Sigmoid colon (tissue), 7 donors: ENCODE measurements at places on chromosomes 3 and 15. TPM values are rescaled to one million over a fixed set of nuclear protein-coding genes. Genes with fewer than 3 reads are reported as not detected.

DNA sequence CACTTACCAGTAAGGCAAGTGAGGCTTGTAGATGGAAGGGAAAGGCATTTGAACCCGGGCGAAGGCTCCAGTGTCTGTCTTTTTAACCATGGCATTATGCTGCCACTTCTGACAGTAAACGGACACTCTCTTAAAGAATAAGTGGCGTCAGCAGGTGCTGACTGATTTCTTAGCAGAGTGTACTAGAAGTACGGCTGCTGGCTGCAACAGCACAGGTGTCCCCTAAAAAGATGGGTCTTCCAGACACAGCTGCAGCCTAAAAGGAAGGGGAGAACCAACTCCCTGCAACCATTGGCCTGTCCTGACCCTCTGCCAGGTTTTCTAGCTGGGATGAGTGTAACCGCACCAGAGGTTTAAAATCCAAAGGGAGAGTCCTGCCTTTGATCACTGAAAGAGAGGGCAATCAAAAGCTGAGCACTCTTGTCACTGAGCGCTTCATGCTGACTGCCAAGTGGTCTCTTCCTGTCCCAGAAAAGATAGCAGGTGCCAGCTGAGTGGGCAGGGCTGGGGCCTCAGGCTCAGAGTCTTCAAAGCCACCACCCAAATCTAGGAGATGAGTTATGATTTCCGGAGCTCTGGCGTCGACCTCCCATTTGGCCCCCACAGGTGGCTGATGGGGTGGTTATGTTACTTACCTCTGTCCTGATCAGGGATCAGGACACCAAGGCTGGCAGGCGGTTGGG, 255.8 kb downstream of the SLCO3A1 start:
- H3K36me3 ChIP-seq: no peaks in the 10 kb centered on the region
- no peak overlapping the region for H3K27ac ChIP-seq
- no peak overlapping the region for H3K4me3 ChIP-seq
- no peaks in the 10 kb centered on the region for H3K27me3 ChIP-seq
- H3K4me1 ChIP-seq: no peaks in the 10 kb centered on the region

DNA sequence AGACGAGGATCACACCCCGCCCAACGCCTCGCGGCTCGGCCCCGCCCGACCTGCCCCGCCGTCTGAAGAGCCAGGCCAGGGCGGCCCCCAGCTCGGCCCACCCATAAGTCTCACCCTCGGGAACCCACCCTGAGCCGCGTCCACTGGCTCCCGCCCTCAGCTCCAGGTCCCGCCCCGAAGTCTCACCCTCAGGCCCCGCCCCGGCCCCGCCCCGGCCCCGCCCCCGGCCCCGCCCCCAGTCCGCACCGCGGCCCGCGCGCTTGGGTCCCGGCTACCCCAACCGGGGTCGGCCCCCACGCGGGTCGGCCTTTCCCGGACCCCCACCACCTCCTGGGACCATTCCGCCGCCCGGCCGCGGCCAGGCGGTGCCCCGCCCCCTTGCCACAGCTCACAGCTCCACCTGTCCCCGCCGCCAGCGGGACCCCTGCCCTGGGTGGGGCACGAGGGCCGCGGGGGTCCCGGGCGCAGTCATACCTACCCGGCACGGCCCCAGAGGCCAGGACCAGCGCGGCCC, 489 bp downstream of the CSPG5 start:
- no peak for DNase-seq
- peaks cover 26% of the 10 kb centered on the region for H3K27me3 ChIP-seq
- H3K4me1 ChIP-seq: peaks cover 19% of the 10 kb centered on the region
- H3K27ac ChIP-seq: no peak overlapping the region

Gene SEMA5B
- total RNA-seq: 0.55 TPM

- H3K27me3 ChIP-seq: no peaks in the 10 kb centered on the region
- peaks cover 3% of the 10 kb centered on the region for H3K36me3 ChIP-seq
- H3K4me1 ChIP-seq: no peaks in the 10 kb centered on the region
Observed at GRCh38 chr15:44295750-44296431, 7.4 kb downstream of the GOLM2 start.

- H3K4me1 ChIP-seq: peaks cover 11% of the 10 kb centered on the region
- DNase-seq: no peak
- no peak overlapping the region for H3K4me3 ChIP-seq
- no peaks in the 10 kb centered on the region for H3K36me3 ChIP-seq
Observed at GRCh38 chr3:12752809-12753208, 6.2 kb downstream of the TMEM40 start.

GRCh38 chr15:52191207-52191606, at the start of gene GNB5:
TSS of gene GNB5 (minus strand) at chr15:52191392. CDS start at chr15:52184676, 6,716 bp downstream.
- H3K4me1 ChIP-seq: no peaks in the 10 kb centered on the region
- H3K4me3 ChIP-seq: no peak within 1 kb of the TSS
- H3K27ac ChIP-seq: no peak within 1 kb of the TSS
- H3K36me3 ChIP-seq: no peaks in the 10 kb centered on the region

GRCh38 chr15:48855501-48856440, 22.2 kb upstream of the EID1 start:
- H3K4me1 ChIP-seq: peaks cover 10% of the 10 kb centered on the region
- no peaks in the 10 kb centered on the region for H3K27me3 ChIP-seq
- H3K36me3 ChIP-seq: no peaks in the 10 kb centered on the region

Gene FANCI
- total RNA-seq: 2.0 TPM

DNA sequence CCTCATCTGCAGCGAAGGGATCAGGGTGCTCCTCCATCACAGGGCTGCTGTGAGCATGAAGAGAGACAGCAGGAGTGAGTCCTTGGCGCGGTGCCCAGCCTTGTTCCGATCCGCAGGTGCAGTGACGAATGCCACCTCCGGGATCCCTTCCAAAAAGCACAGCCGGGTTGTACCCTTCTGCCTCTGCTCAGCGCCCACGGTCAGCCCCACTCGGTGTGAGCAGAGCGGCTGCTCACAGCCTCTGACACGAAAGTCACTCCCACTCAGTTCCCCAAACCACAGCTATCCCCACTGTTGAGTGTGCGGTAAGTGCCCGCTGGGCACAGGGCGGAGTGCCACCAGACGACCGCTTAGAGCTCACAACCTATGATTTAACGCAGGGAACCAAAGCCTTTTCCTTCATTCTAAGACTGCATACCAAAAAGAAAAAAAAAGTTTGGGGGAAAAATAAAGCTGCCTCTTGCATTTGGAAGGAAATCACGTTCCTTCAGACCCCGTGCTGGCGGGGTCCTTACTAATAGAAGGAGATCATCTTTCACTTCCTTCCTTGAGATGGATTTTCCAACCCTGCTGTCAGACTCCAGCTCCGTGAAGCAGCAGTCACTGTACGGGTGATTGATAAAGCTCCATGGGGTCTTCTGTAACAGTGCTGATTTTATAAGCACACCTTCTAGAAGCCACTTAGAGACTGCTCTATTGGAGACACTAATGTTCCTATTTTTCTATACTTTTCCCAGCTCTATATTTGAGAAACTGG, 34.7 kb upstream of the TUBGCP5 start:
- H3K27ac ChIP-seq: no peak overlapping the region
- DNase-seq: no peak
- no peaks in the 10 kb centered on the region for H3K4me1 ChIP-seq
- H3K4me3 ChIP-seq: no peak overlapping the region
- no peaks in the 10 kb centered on the region for H3K36me3 ChIP-seq
- H3K27me3 ChIP-seq: no peaks in the 10 kb centered on the region

DNA sequence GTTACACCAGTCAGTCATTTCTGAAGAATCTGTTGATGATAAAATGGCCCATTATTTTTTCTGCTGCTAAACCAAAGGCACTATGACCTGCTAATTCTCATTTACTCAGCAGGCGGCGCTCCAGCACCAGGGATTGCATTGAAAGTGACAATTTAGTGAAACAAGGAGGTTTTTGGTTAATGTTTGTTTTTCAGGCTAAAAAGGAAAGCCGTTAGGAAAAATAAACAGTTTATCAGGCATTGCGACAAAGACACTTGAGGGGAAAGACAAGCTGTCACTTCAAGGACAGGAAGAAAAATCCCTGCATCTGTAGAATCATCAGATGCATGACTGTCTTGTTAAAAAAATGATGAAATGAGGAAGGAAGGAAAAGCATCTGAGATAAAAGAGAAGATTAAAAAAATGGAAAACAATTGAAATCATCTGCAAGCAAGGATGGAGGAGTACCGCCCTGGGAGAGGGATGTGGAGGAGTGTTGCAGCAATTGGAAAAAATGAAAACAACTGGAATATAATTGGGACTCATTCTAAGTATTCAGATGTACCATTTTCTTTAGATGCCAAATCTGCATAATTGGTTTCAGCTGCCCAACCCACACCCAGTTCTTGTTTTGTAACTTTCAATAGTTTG, 54.0 kb downstream of the NR1D2 start:
- no peak overlapping the region for H3K27ac ChIP-seq
- no peaks in the 10 kb centered on the region for H3K36me3 ChIP-seq
- DNase-seq: peak; percentile 80
- peaks cover 11% of the 10 kb centered on the region for H3K4me1 ChIP-seq
- H3K27me3 ChIP-seq: no peaks in the 10 kb centered on the region

Gene THAP10
- total RNA-seq: 2.6 TPM

DNA sequence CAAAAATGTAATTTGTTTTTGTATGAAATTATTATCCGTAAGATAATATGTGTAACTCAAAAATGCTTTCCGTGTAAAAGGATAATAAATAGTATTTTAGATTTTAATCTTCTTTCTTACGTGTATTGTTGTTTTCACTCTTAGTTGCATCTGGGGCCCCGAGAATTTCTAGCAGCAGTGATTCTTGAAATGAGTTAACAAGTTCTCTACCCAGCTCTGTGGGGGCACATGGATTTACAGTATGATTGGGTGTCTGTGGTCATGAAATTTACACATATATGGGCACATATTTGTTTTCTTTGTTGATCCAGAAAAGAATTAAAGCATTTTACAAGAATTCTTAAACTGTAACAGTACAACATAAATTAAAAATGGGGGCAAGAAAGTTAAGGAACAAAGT, 145.9 kb upstream of the LRRFIP2 start:
- H3K4me1 ChIP-seq: peaks cover 9% of the 10 kb centered on the region
- H3K27ac ChIP-seq: no peak overlapping the region
- DNase-seq: no peak
- no peaks in the 10 kb centered on the region for H3K27me3 ChIP-seq
- H3K4me3 ChIP-seq: no peak overlapping the region

Gene PDCD6IP
- total RNA-seq: 113 TPM

Gene GOLGA6B
- not detected for total RNA-seq

DNA sequence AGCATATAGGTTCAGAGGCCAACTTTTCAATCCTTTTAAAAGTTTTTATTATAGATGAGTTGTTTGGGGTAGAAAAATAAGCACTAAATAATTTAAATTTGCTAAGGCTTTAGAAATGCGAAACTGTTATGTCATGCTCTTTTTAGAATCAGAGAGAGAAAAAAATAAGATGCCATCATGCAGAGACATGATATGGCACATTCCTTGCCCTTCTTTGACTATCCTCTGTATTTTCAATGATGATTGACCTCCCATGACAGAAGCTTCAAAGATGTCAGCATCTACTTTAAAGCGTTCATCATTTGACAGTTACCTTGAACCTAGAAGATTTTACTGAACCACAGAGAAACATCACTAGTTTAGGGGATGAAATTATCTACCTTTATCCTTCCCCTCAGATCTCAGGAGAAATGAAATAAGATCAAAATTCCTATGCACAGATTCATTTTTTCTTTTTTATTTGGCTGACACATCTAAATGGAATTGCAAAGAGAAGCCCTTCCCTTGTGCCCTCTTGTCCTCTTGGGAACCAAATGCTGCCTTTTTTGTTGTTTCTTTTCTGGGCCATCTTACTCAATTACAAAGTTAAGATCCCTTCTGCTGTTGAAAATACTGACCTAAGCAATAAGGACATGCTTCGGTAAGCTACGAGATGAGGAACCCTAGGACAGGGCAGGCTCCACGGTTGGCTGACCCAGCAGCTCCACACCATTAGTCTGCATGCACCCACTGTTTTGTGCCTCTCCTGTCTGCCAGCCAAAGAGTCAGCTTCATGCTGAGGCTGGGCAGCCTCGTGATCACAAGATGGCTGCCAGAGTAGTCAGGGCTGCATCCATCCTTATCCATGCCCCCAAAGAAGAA, 289.7 kb upstream of the TPM1 start:
- no peak overlapping the region for H3K27ac ChIP-seq
- H3K36me3 ChIP-seq: peaks cover 6% of the 10 kb centered on the region
- H3K4me1 ChIP-seq: peaks cover 2% of the 10 kb centered on the region
- H3K4me3 ChIP-seq: no peak overlapping the region

Gene MSL2
- total RNA-seq: 23.9 TPM

DNA sequence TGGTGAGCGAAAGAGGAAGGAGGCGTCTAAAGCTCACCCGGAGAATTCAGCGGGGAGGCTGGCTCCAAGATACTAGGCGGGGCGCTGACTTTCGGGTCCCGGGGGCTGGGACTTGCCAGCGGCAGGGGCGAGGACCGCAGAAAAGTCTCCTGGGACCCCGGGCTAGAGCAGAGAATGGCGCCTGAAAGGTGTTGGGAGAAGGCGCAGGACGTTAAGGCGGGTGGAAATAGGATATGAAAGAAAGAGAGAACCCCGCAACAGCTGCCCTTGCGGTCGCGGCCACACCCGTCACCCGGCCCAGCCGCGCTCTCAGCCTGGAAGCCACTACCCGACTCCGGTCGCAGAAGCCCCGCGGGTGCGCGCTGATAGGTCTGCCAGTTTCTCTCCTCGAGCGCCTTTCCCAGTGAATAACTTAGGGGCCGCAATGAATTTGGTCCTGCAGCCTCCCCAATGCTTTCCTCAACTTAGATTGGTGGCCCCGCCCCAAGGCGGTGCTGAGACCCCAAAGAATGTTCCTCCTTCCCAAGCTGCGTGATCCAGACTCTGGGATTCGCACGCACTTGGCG, 604 bp downstream of the LTK start:
- no peak overlapping the region for H3K27ac ChIP-seq
- H3K27me3 ChIP-seq: peaks cover 44% of the 10 kb centered on the region
- no peak for DNase-seq
- no peaks in the 10 kb centered on the region for H3K36me3 ChIP-seq
- no peak overlapping the region for H3K4me3 ChIP-seq
